ENCODE measurements at places on chromosomes 1 and 21. TPM values are rescaled to one million over a fixed set of nuclear protein-coding genes. Genes with fewer than 3 reads are reported as not detected.

- no peak for DNase-seq
- no peak overlapping the region for H3K4me3 ChIP-seq
- no peaks in the 10 kb centered on the region for H3K36me3 ChIP-seq
- H3K27me3 ChIP-seq, result no peaks in the 10 kb centered on the region
Measured at GRCh38 chr1:10918531-10918930, 93.9 kb upstream of the TARDBP start.

DNA sequence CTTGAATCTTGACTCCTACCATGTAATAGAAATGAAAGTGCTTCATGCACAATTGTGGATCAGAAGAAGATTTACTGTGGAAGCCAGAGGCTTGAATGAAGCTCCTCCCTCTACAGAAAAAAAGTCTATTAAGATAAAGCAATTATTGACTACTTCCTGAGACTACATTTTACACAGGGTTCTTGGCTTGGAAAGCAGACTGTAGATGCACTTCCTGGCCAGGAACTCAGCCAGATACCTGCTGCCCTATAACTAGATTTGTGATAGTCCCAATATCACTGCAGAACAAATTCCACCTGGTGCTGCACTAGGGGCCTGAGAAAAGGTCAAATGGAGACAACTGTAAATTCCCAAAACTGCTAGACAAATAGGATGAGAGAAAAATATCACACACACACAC is 96.8 kb upstream of the GUCA2B start:
- DNase-seq, result no peak
- H3K27me3 ChIP-seq, result no peaks in the 10 kb centered on the region
- no peaks in the 10 kb centered on the region for H3K36me3 ChIP-seq
- no peak overlapping the region for H3K4me3 ChIP-seq

DNA sequence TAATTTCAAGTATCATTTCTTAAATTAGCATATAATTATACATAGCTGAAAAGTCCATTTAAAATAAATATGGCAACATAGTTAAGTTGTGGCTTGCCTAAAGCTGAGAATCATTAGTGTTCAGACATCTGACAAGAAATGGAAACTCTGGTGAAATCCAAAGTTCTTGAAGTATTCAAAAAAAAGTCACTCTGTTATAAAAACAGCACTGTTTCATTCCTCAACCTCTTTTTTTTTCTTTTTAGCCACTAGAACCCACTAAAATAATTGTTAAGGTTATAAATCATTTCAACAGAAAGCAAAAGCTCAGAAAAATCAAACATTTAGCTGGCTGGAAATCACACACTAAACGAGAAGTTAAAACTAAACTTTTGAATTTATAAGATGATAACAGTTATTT is 476.7 kb downstream of the LTN1 start:
- peak overlapping the region; percentile 23 for H3K27ac ChIP-seq
- H3K36me3 ChIP-seq, result no peaks in the 10 kb centered on the region
- H3K4me1 ChIP-seq, result peaks cover 9% of the 10 kb centered on the region
- H3K27me3 ChIP-seq, result no peaks in the 10 kb centered on the region
- H3K4me3 ChIP-seq, result no peak overlapping the region

GRCh38 chr1:31531177-31531999 is 44.9 kb upstream of the TINAGL1 start:
- DNase-seq, result no peak
- H3K27me3 ChIP-seq, result no peaks in the 10 kb centered on the region
- no peak overlapping the region for H3K27ac ChIP-seq
- no peaks in the 10 kb centered on the region for H3K36me3 ChIP-seq
- no peak overlapping the region for H3K4me3 ChIP-seq

GRCh38 chr21:17548262-17548661 is 35.4 kb downstream of the CXADR start:
- H3K36me3 ChIP-seq, result no peaks in the 10 kb centered on the region
- no peak for DNase-seq
- no peaks in the 10 kb centered on the region for H3K27me3 ChIP-seq
- H3K4me1 ChIP-seq, result no peaks in the 10 kb centered on the region
- no peak overlapping the region for H3K27ac ChIP-seq

DNA sequence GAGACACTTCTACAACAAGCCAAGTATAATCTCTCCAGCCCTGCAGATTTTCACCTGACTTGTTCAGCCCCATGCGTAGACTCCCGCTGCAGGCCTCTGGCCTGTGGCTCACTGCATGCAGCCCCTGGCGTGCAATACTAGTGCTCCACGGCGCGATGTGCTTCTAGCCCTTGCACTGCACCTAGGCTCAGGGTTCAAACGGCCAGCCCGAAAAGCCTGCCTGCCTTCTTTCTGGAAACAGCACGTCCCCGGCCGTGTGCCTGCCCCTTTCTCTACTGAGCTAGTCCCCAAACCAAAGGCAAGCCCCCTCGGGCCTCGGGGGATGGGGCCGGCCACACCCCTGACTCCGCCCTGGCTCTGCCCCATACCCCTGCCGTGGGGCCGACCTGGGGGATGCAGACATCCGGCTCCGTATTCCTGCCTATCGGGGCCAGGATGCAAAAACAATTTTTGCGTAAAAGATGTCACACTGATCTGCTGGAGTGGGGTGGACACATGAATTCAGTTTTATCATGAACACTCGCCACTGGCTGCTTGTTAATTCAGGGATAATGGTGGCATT is 26.3 kb upstream of the TRAPPC10 start:
- DNase-seq, result no peak
- H3K36me3 ChIP-seq, result peaks cover 28% of the 10 kb centered on the region
- H3K27ac ChIP-seq, result no peak overlapping the region
- no peaks in the 10 kb centered on the region for H3K4me1 ChIP-seq
- H3K4me3 ChIP-seq, result no peak overlapping the region

DNA sequence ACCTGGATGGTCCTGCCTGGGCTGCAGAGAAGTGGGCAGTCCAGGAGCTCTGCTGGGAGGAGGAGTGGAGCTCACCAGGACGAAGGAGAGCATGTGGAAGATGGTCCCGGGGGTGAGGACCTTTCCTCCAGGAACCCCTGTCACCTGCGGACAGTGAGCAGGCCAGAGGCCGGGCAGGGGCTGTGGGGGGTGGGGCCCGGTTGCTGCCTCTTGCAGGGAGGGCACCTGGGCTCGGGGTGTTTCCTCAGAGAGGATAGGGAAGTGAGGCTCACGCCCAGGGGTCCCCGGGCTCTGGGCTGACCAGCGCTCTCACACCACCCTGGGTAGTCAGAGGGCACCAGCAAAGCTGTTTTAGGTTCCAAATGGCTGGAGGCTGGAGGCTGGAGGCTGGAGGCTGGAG is 22.7 kb upstream of the PEX10 start:
- no peaks in the 10 kb centered on the region for H3K4me1 ChIP-seq
- no peak overlapping the region for H3K4me3 ChIP-seq
- H3K27me3 ChIP-seq, result no peaks in the 10 kb centered on the region
- no peak overlapping the region for H3K27ac ChIP-seq
- no peak for DNase-seq

- no peaks in the 10 kb centered on the region for H3K27me3 ChIP-seq
- DNase-seq, result no peak
- H3K4me3 ChIP-seq, result peak overlapping the region; percentile 47
- no peaks in the 10 kb centered on the region for H3K36me3 ChIP-seq
- peak overlapping the region; percentile 87 for H3K27ac ChIP-seq
- H3K4me1 ChIP-seq, result peaks cover 59% of the 10 kb centered on the region
Measured at GRCh38 chr1:234962340-234962989, 166.2 kb downstream of the TOMM20 start.

DNA sequence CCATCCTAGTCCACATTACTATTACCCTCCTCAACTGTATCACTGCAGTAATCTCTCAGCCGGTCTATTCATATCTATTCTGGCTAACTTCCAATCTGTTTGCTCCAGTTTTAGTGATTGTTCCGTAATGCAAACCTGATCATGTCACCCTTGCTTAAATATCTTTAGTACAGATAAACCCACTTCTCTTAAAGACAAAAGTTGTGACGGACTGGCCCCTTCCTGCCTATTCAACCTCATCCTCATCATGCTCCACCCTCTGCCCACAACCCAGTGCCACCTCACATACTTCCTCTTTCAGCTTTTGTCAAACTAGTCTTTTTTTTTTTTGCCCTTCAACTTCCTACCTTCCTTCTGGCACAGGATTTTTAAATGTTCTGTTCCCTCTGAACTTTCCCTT is 2.8 kb upstream of the C1orf162 start:
- H3K36me3 ChIP-seq, result no peaks in the 10 kb centered on the region
- no peak overlapping the region for H3K4me3 ChIP-seq
- H3K27me3 ChIP-seq, result no peaks in the 10 kb centered on the region
- H3K27ac ChIP-seq, result no peak overlapping the region

DNA sequence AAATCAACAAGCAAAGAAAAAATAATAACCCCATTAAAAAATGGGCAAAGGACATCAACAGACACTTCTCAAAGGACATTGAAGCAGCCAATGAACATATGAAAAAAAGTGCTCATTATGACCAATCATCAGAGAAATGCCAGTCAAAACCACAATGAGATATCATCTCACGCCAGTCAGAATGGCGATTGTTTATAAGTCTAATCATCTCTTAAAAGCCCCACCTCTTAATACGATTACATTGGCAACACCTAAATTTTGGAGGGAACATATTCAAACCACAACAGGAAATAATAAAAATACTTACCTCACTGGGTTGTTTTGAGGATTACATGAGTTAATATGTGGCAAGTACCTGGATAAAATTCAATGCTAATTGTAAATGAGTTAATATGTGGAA is 57.1 kb upstream of the PLPPR4 start:
- no peak for DNase-seq
- no peaks in the 10 kb centered on the region for H3K27me3 ChIP-seq
- no peaks in the 10 kb centered on the region for H3K4me1 ChIP-seq
- no peaks in the 10 kb centered on the region for H3K36me3 ChIP-seq

DNA sequence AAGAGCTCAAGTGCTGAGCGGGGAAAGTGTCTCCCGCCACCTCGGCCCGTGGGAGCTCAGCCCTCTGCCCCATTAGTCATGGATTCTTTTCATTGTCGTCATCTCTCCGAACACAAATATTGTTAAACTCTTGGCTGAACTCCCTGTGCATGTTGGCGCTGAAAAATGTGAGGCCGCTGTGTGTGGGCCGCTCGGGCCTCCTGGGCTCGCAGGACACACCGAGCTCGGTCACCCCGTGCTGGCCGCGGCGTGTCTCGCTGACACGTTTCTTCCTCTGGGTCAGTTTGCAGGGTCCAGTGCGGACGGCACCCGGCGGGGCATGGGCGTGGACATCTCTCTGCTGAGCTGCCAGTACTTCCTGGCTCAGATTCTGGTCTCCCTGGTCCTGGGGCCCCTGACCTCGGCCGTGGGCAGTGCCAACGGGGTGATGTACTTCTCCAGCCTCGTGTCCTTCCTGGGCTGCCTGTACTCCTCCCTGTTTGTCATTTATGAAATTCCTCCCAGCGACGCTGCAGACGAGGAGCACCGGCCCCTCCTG is 25.6 kb downstream of the SLC45A1 start:
- no peaks in the 10 kb centered on the region for H3K36me3 ChIP-seq
- H3K27me3 ChIP-seq, result no peaks in the 10 kb centered on the region
- H3K4me3 ChIP-seq, result peak overlapping the region; percentile 48
- peaks cover 13% of the 10 kb centered on the region for H3K4me1 ChIP-seq

GRCh38 chr1:6824665-6825368 is 39.6 kb downstream of the CAMTA1 start:
- peaks cover 47% of the 10 kb centered on the region for H3K4me1 ChIP-seq
- no peaks in the 10 kb centered on the region for H3K27me3 ChIP-seq
- H3K27ac ChIP-seq, result peak overlapping the region; percentile 47

- H3K4me1 ChIP-seq, result no peaks in the 10 kb centered on the region
- no peaks in the 10 kb centered on the region for H3K27me3 ChIP-seq
- no peak overlapping the region for H3K4me3 ChIP-seq
- H3K27ac ChIP-seq, result no peak overlapping the region
Measured at GRCh38 chr1:118921994-118922393, 66.1 kb downstream of the TBX15 start.

- H3K27me3 ChIP-seq, result no peaks in the 10 kb centered on the region
- no peak overlapping the region for H3K4me3 ChIP-seq
- H3K36me3 ChIP-seq, result peaks cover 5% of the 10 kb centered on the region
- DNase-seq, result no peak
Measured at GRCh38 chr1:83905315-83905907, 93.5 kb downstream of the TTLL7 start.

- no peak for DNase-seq
- H3K4me3 ChIP-seq, result no peak overlapping the region
- H3K36me3 ChIP-seq, result no peaks in the 10 kb centered on the region
- peak overlapping the region; percentile 94 for H3K27ac ChIP-seq
Measured at GRCh38 chr1:12458571-12458970, 159.4 kb downstream of the DHRS3 start.

- H3K27me3 ChIP-seq, result no peaks in the 10 kb centered on the region
- H3K4me1 ChIP-seq, result peaks cover 8% of the 10 kb centered on the region
- no peak for DNase-seq
- H3K4me3 ChIP-seq, result no peak overlapping the region
Measured at GRCh38 chr1:41895552-41895951, 23.2 kb downstream of the HIVEP3 start.

GRCh38 chr1:41390166-41390565 is 28.9 kb downstream of the FOXO6 start:
- no peak for DNase-seq
- no peak overlapping the region for H3K27ac ChIP-seq
- no peaks in the 10 kb centered on the region for H3K36me3 ChIP-seq

GRCh38 chr1:217137210-217137881 is 414.1 kb upstream of the ESRRG start:
- H3K4me3 ChIP-seq, result peak overlapping the region; percentile 41
- H3K27me3 ChIP-seq, result peaks cover 14% of the 10 kb centered on the region
- DNase-seq, result no peak
- H3K36me3 ChIP-seq, result no peaks in the 10 kb centered on the region
- no peak overlapping the region for H3K27ac ChIP-seq
- no peaks in the 10 kb centered on the region for H3K4me1 ChIP-seq

SLC22A15 gene
- 7.3 TPM for total RNA-seq

UBIAD1 gene
- total RNA-seq, result 13.1 TPM

DDAH1 gene
- 55.4 TPM for total RNA-seq

GJB3 gene
- total RNA-seq, result 0.54 TPM

TSSK3 gene
- 2.3 TPM for total RNA-seq

DNASE2B gene
- total RNA-seq, result not detected

CLCA1 gene
- total RNA-seq, result not detected

KRTAP26-1 gene
- not detected for total RNA-seq

E2F2 gene
- 0.35 TPM for total RNA-seq

CAMK1G gene
- not detected for total RNA-seq

DMBX1 gene
- not detected for total RNA-seq

All from thoracic aorta (tissue), 2 donors.